Ammon's horn (tissue), 1 donor: ENCODE measurements at places on chromosomes 5 and 9.

- no peak for DNase-seq
Measured at GRCh38 chr5:72194846-72195245, 87.6 kb downstream of the MAP1B start.

- DNase-seq, result peak; percentile 84
Measured at GRCh38 chr5:157476702-157477408, 16.8 kb downstream of the NIPAL4 start.

DNA sequence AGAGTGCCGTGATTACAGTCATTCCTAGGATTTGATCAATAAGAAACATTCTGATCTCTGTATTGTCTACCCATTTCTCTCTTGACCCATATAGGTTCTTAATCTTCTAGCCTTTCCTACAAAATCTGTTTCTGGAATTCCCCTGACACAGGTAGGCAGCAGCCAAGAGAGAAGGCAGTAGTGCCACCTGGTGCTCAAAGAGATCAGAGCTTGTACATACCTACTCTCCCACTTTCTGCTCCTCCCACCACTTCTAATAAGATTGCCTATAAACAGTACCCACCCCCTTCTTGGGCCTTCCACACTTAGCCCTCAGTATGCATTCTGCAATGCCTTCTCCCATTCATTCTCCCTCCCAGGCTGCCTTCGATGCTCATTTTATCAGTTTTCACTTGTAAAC, 117.4 kb upstream of the RORB start:
- peak; percentile 9 for DNase-seq

- no peak for DNase-seq
Measured at GRCh38 chr9:133031496-133031911, 707 bp downstream of the GTF3C5 start.

- DNase-seq, result peak; percentile 80
Measured at GRCh38 chr5:163564321-163564938, 59.0 kb downstream of the MAT2B start.

DNA sequence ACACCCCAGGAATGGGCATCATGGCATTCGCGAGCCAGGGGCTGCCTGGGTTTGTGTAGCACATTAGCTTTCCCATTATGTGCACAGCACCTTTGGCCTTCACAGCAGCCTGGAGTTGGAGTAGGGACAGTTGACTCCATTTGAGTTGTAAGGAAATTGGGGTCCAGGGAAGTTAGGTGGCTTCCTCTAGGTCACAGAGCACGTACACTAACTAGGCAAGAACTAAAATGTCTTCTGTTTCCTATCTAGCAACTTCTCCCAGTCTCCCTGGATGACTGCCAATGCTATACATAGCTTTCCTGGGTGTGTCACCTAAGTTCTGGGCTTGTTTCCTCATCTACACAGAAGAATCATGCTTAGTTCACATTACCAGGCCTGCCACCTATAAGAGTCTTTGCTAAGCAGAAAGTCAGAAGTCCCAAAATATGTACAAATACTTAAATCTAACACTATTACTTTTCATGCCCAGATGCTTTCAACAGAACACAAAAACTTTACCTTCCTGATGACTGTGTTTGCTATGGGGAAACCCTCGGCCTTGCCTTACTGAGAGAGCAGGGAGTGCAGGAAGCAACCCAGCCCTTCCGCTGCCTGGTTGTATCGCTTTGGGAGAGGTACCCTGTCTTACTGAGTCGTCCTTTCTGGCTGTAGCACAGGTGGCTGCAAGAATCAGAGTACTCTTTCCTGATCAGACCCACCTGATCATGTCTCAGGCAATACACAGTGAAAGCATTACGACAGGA, 12.0 kb downstream of the MACROH2A1 start:
- DNase-seq, result peak; percentile 66

GRCh38 chr5:136006761-136007251, 22.0 kb upstream of the TGFBI start:
- DNase-seq, result no peak

GRCh38 chr5:68460147-68460798, 244.7 kb downstream of the PIK3R1 start:
- peak; percentile 60 for DNase-seq

DNA sequence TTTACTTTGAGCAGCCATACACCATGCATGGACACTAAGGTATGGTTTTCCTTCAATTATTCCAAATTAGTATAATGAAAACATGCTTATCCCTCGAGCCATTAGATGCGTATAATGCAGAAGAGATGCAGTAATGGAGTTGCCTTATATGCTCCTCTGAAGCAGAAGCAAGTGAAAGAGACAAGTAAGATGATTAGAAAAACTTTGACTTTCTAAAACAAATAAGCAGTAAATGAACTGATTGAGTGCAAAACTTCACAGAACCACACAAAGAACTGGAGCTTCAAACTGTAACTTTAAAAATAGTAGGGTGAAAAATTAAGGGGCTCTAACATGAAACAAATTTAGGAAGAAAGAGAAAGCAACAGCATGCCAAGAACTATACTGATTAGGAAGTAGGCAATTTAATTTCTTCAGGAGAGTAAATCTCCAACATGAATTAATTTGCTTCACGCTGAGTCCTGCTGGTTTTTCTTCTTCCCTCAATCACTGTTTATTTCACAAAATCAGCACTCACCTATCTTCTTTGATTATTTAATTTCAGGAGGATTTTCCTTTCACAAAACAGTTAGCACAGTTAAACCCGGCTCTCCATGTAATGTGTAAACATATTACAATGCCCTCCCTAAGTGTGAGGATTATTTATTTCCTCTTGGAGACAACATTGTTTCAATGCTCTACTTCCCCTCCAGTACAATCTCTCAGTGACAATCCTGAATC, 90.3 kb upstream of the PAM start:
- DNase-seq, result no peak

DNA sequence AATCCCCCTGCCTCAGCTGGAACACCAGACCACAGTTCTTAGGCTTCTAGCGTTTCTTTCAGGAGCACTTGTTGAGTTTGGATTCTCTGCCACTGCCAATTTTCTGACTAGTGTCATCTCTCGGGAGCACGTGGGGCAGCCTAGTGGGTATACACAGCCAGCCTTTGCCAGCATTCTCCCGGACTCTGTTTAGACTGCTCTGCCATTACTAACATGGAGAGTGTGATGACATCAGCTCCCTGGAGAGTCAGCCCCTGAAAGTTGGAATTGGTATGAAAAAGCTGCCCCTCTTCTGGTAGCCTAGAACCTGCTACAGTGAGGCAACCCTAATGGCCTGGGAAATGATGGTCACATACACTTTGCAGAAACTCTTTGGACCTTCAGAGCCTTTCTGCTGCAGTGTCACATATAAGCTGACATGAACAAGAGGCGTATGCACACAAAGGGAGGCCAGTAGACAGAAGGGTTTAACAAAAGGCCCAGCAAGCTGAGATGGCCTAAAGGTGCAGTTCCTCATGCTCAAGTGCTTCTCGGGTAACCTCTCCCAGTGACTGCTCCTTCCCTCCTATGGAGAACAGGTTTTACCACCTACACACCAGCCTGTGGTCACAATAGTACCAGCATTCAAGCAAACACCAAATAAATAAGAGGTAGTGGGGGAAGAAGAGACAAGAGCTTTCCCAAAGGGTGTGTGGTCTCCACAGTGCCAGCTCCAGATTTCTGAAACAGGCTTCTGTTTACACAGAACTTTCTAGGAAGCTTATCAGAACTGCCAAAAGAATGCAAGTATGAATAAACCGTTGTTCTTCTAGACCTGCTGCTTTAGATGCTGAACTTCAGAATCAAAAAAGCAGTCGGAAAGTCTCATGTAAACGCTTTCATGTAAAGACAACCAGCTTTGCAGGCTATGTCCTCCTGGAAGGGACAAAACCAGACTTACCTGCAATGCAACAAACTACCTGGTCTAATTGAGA, 16.5 kb downstream of the SPACA9 start:
- DNase-seq, result no peak

- no peak for DNase-seq
Measured at GRCh38 chr9:89780959-89781358, 176.1 kb downstream of the GADD45G start.

DNA sequence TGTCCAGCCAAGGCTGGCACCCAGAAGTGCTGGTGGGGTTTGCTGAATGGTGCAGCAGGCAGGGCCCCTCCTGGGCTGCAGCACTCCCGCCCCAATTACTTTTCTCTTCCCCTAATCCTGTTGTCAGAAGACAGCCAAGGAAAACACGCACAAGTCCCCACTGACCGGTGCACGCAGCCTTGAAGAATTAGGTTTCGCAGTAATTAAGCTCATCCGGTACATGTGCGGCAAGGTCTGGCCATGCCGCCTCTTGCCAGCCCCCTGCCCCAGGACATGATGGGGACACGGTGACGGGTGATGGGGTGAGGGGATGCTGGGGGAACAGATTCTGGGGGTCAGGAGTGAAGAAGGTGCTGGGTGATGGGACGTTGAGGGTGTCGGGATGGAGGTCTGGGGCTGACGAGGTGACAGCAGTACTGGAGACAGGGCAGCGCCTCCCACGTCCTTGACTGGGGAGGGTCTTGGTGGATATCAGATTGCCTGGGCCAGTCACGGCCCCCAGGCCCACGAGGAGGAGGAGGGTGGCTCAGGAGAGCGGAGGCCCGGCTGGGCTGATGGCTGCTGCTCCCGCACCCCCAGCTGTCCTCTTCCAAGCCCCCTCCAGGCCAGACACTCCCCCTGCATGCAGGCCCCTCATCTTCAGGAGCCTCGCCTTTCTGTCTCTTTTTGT, 34.9 kb downstream of the BARX1 start:
- DNase-seq, result no peak

- DNase-seq, result no peak
Measured at GRCh38 chr5:40202814-40203440, 476.8 kb upstream of the PTGER4 start.

- DNase-seq, result no peak
Measured at GRCh38 chr5:6220346-6221088, 157.8 kb downstream of the MED10 start.

- no peak for DNase-seq
Measured at GRCh38 chr5:33232731-33233505, 207.8 kb upstream of the TARS1 start.

DNA sequence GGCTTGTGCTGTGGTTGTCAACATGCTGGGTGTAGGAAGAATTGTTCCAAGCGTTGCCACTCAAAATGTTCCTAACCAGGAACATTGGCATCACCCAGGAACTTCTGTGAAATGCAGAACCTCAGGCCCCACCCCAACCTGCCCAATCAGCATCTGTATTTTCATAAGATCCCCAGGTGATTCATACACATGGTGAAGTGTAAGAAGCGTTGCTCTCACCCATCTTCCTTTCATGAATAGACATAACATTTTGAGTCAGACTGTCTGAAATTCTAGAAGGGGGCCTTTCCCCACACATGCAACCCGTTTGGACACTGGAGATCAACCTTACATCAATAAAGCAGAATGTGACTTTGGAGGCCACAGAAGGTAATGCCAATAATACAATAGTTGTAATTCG, 9.3 kb upstream of the AFAP1L1 start:
- DNase-seq, result no peak

DNA sequence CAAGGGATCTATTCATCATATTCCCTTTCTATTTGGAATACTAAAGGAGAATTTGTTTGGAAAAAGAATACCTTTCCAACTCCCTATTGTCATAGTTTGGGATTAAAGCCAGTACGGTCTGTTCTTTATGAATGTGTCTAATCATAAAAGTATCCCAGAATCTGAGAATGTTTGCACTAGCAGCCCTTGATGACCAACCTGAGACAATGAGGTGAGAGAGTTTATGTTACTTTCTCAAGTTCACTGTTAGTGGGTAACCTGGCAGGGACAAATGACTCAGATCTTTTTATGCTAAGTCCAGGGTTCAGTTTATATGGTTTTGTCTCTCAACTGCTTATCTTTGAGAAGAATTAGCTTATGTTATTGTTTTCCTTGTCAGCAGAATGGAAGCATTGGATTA, 25.3 kb upstream of the TLR4 start:
- no peak for DNase-seq

- no peak for DNase-seq
Measured at GRCh38 chr9:104841601-104842141, 77.7 kb downstream of the NIPSNAP3B start.

- DNase-seq, result no peak
Measured at GRCh38 chr5:151181818-151182523, 24.4 kb upstream of the ANXA6 start.

DNA sequence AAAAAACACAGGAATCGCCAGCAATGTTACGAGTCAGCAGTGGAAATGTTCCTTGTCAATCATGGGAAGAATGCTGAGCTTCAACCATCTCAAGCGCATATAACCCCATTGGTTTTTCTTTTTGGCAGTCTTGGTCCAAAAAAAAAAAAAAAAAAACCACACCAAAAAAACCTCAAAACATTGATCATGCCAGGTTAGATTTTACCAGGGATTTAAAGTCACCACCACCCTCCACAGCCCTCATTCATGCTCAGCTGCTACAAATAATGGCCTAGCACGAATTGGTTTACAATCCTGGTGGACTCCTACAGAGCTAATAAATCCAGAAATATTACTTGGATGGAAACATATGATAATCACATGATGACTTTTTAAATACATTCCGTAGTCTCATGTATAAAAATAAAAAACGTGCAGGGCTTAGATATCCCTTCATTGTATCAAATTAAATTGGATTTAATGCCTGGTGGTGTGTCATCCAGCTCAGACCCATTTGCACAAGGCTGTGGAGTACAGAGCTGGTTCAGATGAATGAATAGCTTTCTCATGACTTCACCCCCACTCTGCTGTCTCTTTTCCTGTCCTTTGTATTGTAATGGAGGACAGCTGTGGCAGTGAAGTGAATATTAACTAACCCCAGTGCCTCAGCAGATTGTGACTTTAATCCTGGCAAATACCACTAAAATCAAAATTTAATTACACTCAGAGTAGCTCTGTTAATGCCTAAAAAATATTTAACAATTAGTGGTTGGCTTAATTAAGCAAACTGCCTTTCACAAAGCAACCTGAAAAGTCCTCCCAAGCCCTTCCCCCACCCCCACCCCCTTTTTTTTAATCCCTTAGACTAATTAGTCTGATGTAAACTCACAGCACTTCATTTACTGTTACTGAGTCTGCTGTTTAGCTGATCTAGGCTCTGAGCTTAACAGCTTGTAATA, 626.5 kb upstream of the ZNF608 start:
- peak; percentile 85 for DNase-seq

DNA sequence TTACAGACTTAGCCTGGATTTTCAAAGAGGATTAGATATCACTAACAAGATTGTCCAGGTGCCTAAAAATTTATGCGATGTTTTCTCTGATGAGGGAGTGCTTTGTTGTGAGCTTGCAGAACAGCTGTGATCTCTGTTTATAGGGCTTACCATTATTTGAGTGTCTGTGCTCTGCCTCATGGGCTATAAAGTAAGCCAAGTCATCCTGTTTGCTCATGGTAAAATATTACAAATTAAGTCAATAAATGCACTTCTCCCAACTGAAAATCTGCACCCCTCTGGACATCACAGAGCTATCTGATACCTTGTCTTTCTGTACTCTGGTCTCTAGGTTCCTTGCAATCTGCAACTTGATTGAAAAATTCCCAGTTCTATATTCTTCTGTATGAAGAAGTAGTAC, 293.4 kb upstream of the ACTBL2 start:
- no peak for DNase-seq

DNA sequence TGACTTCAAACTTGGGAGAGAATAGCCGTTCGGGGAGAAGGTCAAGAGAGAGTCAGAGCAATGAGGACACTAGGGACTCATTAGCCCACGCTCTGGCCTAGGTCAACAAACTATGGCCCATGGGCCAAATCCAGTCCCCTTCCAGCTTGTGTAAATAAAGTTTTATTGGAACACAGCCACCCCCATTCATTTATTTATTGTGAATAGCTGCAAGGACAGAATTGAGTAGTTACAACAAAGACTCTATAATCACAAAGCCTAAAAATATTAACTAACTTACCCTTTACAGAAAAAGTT, 33.1 kb upstream of the TRIM32 start:
- no peak for DNase-seq
